NCI-H526 (cell line): ENCODE measurements at places on chromosomes 5 and 9.
A peak's percentile ranks its signal among the peaks of the same experiment; 100 is the strongest.

GRCh38 chr5:169356181-169356580 lies 55.2 kb upstream of the SLIT3 start:
- no peak for DNase-seq

DNA sequence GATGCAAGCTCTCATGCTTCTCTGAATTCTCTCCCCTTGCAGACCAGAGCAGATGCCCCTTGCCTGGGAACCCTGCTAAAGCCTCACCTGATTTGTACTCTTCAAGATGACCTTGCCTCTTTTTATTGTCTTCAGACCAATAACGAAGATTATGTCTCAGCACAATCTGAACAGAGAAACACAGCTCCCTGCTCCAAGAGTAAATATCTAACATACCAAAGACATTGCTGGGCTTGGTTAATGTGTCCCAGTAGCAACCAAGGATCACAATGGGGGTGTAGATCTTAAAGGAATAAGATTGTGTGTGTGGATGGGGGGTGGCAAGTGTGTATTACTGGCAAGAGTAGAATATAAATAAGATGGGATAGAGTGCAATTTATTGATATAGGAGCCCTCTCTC lies 67.6 kb upstream of the LHFPL2 start:
- DNase-seq, result no peak

DNA sequence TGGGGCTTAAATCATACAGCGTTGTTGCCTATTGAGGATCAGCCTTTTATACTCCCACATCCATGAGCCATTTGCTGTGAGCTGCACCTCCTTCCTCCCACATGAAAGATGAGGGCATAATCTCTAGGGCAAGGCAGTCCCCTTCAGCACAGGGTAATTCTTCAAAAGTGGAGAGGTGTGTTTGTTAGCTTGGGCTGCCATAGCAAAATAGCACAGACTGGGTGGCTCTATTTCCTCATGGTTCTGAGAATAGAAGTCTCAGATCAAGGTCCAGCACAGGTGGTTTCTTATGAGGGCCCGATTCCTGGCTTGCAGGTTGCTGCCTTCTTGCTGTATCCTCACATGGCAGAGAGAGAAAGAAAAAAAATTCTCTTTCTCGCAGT lies 121.8 kb upstream of the SLC12A2 start:
- no peak for DNase-seq

- DNase-seq, result no peak
These were observed 14.8 kb downstream of the PDGFRB start for GRCh38 chr5:150140830-150141229.

DNA sequence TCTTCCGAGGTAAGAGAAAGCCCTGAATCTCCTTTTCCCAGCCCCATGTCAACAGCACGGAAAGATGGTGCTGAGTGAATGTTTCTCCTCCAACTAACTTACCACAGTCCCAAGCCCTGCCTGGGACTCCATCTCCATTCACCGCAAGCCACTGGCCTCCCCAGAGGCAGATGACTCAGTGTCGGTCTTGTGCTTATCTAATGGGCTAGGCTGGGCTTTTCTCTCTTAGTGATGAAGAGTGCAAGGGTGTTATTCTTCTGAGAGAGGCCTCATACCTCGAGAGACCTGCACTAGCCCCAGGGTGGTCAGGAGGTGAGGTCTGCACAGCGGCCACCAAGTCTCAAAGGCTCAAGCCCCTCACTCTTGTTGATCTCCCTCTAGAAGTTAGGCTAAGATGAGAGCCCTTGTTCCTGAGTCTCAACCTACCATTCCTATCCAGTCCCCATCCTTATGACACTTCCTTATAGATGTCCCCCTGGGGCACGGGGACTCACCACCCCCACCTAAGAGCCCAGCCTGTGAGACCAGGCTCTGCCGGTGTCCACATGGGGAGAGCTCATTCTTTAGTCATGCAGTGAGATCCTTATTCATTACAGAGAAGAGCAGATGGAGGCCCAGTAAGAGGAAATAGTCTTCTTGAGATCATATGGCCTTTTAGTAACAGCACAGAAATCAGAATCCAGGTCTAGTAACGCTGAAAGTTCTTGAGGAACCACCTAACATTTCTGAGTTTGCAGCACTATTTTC lies 127.0 kb downstream of the SAXO1 start:
- no peak for DNase-seq

GRCh38 chr5:145887217-145887616 lies 14.4 kb upstream of the GRXCR2 start:
- DNase-seq, result no peak

DNA sequence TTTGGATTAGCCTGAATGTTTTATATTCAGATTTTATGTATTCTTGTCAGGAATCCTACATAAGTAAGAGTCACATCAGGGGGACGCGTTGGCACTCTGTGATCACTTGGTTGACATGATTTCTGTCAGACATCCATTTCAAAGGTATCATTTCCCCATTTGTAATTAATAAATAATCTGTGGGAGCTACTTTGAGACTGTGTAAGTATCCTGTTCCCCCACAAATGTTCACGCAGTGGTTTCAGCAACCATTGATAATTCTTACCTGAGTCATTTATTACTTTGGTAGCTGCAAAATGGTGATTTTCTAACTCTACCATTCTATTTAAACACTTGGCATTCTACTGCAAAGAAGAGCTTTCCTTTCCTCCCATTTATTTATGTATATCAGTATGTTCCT lies 56.9 kb upstream of the TBC1D2 start:
- no peak for DNase-seq

- DNase-seq, result no peak
These were observed 57.5 kb downstream of the HOMER1 start for GRCh38 chr5:79456400-79456799.

GRCh38 chr9:113513536-113513935 lies 50.0 kb downstream of the RGS3 start:
- DNase-seq, result no peak

GRCh38 chr9:82518868-82519267 lies 530.3 kb downstream of the SPATA31D1 start:
- no peak for DNase-seq

- no peak for DNase-seq
These were observed 12.2 kb upstream of the CLPTM1L start for GRCh38 chr5:1356873-1357787.

GRCh38 chr9:99352826-99353225 lies 130.7 kb downstream of the SEC61B start:
- no peak for DNase-seq

DNA sequence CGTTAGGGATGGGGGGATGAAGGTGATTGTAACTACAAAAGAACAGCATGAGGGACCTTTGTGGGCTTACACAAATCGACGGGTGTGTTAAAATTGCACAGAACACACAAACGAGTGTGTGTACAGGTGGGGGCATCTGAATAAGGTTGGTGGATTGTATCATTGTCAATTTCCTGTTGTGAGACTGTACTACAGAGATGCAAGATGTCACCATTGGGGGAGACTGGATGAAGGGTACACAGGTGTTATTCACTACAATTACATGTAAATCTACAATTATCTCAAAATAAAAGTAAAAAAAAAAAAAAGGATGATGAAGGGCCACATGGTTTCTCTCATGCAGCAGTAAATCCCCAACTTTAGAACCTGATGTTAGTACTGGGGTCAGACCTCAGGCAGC lies 31.4 kb upstream of the PHYKPL start:
- no peak for DNase-seq

- DNase-seq, result no peak
These were observed 14.1 kb downstream of the ADRB2 start for GRCh38 chr5:148840531-148840930.

DNA sequence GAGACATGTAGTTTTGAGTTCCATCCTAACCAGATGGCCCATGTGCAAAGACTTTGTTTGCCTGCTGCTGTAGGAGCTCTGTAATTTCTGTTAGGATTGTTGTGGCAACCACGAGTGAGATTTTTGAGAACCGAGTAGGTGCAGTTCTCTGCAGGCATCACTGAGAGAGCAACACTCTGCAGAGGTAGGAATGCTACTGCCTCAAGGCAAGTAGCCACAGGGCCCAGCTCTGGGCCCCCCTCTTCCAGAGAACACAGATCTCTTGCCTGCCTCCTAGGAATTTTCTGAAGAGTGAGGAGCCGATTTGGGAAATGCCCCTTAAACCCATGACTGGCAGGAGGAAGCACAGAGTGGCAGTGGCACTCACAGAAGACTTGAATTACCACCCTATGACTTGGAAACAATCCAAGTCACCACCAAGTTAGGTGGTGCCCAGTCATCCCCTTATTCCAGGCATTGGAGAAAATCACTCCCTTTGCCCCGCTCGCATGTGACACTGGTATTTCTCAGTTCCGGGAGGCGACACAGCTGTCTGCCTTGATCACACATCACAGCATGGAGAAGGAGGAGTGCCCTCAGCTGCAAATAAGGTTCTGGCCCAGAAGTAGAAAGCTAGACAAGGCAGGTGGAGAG lies 52.5 kb upstream of the SLC2A8 start:
- no peak for DNase-seq

DNA sequence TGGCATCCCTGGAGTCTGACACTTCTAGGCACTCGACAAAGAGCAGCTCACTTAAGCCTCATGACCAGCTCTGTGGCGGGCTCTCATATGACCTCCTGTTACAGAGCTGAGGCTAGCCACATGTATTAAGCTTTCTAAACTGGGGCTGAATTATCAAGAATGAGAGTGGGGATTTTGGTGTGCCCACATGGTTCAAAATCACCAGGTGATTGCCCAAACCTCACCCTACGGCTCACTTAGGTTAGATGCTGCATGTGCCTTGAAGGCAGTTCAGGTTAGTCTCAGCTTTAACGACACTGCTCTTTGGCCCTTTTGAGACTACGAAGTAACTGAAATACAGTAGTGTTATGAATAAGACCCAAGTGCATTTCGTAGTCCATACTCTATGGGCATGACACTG lies 39.4 kb upstream of the SMIM32 start:
- DNase-seq, result no peak

DNA sequence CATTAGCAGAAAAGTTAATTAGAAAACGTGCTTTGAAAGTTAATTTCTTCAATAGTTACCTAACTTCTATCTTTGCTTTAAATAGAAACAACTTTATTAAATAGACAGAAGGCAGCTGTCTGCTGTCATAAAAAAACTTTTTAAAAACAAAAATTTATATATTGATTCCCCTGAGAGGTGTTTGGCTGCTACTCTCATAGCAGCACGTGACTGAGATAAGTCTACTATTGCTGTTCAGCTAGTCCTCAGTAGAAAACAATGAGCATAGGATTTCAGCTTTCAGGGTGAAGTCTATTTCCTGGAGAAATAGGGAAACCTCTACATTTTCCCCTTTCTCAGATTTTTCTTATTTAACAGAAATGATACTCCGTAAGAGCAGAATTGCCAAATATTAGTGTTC lies 135.0 kb upstream of the FBN2 start:
- DNase-seq, result no peak

DNA sequence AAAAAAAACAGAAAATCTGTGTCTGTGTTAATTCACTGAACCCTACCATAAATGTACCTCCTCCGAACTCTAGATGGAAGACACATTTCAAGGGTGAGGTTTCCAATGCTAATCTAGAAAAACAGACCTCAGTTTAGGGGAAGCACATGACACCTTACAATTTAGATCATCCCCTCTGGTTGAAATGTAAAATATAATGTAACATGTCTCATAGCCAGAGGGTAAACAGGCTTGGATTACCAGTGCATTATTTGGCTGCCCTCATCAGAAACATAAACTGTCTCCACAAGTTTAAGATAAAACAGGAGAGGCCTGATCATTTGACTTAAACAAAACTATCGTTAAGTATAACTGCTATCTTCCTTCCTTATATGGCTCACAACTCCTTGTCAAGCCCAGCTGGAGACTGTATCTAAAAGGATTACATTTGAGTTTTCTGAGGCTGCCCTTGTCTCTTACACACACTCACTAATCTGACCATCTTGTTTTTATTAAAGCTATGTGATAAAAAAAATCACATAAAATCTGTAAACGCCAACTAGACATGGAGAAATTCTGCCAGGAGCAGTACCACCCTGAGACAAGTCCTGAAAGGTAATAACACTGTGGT lies 105.7 kb downstream of the LURAP1L start:
- DNase-seq, result no peak

DNA sequence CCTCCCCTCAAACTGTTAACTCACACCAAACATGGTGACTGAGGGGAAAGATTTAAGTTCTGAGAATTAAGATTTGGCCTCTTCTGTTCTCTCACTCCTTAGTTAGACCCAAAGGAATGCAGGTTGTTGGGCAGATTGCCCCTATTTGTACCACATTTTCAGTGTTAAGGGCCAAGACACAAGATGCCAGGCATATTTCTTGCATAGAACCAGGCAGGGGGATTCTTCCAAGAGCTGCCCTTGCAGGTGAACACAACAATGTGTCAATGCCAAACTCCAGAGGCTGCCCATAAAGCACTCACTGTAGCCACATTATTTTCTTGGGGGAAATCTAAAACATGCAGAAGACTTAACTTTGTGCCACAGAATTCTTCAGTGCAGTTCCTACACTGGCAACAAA lies 14.7 kb downstream of the MPDZ start:
- no peak for DNase-seq

- no peak for DNase-seq
These were observed 42.1 kb upstream of the SLC25A51 start for GRCh38 chr9:37946041-37946440.

GRCh38 chr9:95937131-95937530 lies 61.6 kb downstream of the ERCC6L2 start:
- DNase-seq, result peak; percentile 48

DNA sequence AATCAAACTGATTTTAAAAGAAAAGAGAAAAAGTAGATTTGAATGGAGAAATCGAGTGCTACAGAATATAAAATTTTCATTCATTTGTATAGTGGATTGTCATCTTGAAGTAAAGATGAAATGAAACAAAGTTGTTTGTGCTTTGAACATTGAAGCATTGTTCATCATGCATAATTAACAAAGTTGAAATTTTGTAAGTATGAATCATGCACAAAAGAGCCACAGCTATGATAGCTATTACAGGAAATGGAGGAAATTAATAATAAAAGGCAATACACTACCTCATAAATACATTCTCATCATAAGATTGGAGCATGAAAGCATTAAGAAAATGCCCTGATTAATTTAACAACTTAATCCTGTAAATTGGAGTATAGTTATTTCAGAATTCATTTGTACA lies 153.4 kb upstream of the TLX3 start:
- DNase-seq, result no peak

DNA sequence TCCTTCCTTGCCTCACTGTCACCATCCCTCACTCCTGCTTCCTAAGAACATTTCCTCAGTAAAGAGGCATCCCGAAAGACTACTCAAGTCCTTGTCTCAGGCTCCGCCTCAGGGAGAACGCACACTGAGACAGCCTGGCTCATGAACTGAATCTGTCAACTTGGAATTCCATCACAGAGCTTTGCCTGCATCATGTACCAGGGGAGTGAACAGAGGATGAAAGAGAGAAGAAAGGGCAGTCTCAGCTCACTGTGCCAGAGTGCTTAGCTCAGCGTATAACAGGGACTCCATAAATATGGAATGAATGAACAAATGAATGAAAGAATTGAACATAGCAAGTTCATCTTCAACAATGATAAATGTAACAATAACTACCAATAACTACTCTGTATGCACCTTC lies 68.7 kb upstream of the SLC1A3 start:
- no peak for DNase-seq

- DNase-seq, result no peak
These were observed 5.6 kb upstream of the ABLIM3 start for GRCh38 chr5:149135536-149136201.

- no peak for DNase-seq
These were observed 17.6 kb downstream of the CD74 start for GRCh38 chr5:150394912-150395687.
